ENCODE measurements at places on chromosomes 13 and 19. TPM values are rescaled to one million over a fixed set of nuclear protein-coding genes. Genes with fewer than 3 reads are reported as not detected.

SIGLEC5 gene
- total RNA-seq, result not detected

KIR3DL2 gene
- total RNA-seq, result not detected

TLE6 gene
- total RNA-seq, result 4.5 TPM

NLRP11 gene
- total RNA-seq, result not detected

CGB5 gene
- total RNA-seq, result 0.39 TPM

PPFIA3 gene
- total RNA-seq, result 6.1 TPM

ZNF610 gene
- total RNA-seq, result not detected

GPC6 gene
- total RNA-seq, result 7.2 TPM

BRME1 gene
- total RNA-seq, result 0.64 TPM

GRK1 gene
- total RNA-seq, result not detected
